Stimulated activated CD8-positive, alpha-beta memory T cell treated with anti-CD3 and anti-CD28 coated beads, Interleukin-7, amount 100 ng/mL, for 4 hours (primary cell): ENCODE measurements at places on chromosomes 7 and 10.

DNA sequence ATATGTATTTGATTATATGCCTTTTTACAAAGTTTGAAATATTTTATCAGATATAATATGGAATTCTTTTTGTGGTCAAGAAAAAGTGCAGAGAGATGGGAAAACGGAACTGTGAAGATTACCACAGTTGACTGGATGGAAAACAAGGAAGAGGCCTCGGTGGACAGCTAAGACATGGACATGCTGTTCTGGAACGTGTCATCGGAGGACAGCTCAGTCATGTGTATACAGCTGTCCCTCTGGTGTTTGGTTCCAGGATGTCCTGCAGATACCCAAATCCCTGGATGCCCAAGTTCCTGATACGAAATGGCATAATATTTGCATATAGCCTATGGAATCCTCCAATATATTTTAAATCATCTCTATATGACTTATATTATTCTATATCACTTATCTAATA lies 49.4 kb downstream of the TRIL start:
- DNase-seq: no peak

DNA sequence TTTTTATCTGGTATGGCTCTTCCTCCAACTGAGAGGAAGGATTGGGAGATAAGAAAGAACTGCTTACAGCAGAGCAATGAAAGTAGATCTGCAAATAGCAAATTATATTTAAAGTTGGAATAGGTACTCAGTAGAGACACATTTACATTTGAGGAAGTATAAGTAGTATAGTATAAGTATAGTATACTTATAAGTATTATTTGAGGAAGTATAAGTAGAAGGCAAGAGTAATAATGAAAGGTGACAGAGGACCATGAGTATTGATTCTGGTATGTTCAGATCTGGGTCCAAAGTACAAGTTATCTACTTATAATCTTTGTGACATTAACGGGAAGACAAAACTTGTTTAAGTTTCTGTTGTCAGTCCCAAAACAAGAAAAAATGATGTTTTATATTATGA lies 527.6 kb upstream of the SORCS1 start:
- no peak for DNase-seq

DNA sequence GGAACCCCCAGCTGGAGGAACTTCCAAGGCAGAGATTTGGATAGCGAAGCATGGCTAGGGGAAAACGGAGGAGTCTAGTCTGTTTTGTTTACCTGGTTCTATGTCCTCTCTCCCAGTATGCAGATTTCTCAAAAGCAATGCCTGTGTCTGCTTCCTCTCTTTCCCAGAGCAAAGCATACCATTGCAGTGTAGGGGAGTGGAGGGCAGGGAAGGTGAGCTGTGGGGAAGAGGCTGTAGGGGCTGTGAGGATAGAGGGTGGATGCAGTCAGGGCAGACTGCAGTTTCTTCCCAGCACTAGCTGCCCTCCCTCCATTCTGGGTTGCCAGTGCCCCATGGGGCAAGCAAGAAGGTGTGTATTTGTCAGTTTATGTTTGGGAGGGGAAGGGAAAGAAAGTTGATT lies 16.9 kb upstream of the TSPAN14 start:
- no peak for DNase-seq

GRCh38 chr7:144725070-144725469 lies 110.8 kb downstream of the TPK1 start:
- no peak for DNase-seq
